ENCODE measurements at places on chromosomes 16 and 17.

DNA sequence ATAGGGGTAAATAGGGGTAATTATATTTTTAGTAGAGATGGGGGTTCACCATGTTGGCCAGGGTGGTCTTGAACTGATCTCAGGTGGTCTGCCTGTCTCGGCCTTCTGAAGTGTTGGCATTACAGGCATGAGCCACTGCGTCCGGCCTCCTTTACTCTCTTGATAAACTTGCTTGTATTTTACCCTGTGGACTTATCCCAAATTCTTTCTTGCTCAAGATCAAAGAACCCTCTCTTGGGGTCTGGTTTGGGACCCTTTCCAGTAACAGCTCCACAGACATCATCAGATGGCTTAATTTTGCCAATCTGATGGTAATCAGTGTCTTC is 5.6 kb upstream of the C1QTNF1 start:
- DNase-seq, result no peak

GRCh38 chr16:17538927-17539326 is 68.2 kb upstream of the XYLT1 start:
- DNase-seq, result no peak

DNA sequence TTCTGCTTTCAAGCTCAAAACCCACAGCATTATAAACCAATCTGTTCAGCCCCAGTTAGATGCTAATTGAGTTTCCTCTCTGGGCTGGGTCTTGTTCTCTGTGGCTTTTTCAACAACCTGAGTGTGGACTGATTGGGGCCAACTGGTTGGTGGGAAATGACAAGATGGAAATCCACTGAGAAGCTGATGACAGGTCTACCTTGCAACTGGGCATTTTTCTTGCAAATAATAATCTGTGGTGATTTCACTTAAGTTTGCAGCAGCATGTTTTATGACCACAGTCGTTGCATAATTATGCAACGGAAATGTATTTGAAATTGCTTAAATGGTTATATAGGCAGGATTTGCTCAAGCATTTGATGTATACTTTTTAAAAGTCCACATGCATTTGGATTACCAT is 69.9 kb downstream of the AKAP1 start:
- DNase-seq, result no peak

GRCh38 chr17:66191593-66192377 is at the start of gene CEP112:
CEP112 (minus strand) TSS chr17:66192133.
- DNase-seq, result peak; percentile 72

GRCh38 chr17:47741109-47741792 is 8.2 kb downstream of the TBX21 start:
- no peak for DNase-seq

GRCh38 chr16:20851601-20852000 is 45.3 kb downstream of the REXO5 start:
- DNase-seq, result peak; percentile 89

- no peak for DNase-seq
These were observed 37.3 kb downstream of the GRB7 start for GRCh38 chr17:39775031-39775430.

- DNase-seq, result no peak
These were observed at the start of gene CDH16 for GRCh38 chr16:66918803-66919568. CDH16 (minus strand) TSS chr16:66918885; CDS start chr16:66918065, 820 bp downstream.

- no peak for DNase-seq
These were observed 43.3 kb upstream of the CMIP start for GRCh38 chr16:81401035-81401950.

GRCh38 chr17:70855401-70856054 is 686.2 kb downstream of the KCNJ2 start:
- DNase-seq, result peak; percentile 59

DNA sequence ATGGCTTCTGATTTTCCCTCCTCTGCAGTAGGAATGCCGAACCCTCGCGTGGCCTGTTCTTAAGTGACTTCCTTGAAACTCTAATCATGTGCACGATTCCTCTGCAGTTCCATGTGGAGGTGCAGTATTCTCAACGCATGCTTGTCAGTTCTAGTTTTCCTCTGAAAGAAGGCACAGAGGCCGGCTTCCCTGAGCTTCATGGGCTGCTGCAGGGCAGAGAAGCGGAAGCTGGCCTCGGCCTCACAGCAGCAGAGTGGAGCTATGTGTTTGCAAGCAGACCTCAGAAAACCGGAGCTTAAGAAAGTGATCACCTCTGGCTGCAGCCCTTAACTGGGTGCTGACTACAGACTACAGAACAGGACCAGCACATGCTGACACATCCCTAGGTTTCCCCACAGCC is 500.7 kb downstream of the GRIN2A start:
- DNase-seq, result no peak

DNA sequence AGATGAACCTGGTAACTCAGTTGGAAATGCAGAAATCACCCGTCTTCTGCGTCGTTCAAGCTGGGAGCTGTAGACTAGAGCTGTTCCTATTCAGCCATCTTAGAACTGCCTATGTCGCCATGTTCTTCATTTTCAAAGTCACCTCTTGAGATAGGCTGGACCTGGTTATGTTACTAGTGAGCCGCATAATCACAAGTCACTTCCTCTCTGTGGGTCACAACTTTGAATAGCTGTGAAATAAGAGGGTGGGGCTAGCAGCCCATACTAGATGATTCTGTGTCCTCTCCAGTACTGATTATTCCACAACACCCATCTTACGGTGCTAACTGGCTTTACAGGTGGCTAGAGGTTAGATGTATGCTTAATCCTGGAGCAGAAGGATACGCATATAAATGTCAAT is 74.2 kb downstream of the VPS53 start:
- DNase-seq, result no peak

- DNase-seq, result no peak
These were observed 14.1 kb downstream of the NXN start for GRCh38 chr17:965311-965989.

DNA sequence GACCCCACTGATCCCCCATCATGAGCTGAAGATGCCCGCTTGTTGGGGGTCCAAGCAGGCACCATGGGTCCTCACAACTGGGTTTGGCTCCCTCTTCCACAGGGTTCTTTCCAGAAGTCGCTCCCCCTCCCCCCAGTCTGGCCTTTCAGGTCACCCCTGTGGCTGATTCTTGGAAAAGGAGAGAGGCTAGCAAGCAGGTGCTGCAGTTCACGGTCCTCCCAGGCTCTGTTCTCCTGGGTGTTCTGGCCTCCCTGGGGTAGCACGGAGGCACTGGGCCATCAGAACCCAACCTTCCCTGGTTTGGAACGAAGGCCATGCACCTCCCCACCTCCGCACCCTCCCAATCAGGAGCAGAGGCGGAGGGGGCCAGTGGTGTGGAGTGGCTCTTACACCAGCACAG is 18.9 kb downstream of the CACNA1G start:
- no peak for DNase-seq

DNA sequence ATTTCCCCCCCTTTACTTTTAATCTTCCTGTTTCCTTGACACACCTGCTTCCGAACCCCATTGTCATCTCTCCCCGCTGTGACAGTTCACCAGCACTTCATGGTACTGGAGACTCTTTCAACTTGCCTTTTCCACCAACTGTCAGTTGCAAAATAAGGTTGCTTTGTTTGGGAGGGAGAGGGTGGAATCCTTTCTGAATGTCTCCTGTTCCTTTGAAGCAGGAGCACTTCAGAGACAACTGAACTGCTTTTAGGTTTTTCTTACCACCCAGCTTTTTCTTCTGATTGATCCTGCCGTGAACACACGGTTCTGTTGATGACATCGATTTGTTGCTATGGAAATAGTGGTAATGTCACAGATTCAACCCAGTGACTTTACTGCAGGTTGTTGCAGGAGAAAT is 42.0 kb downstream of the RPA1 start:
- DNase-seq, result no peak

DNA sequence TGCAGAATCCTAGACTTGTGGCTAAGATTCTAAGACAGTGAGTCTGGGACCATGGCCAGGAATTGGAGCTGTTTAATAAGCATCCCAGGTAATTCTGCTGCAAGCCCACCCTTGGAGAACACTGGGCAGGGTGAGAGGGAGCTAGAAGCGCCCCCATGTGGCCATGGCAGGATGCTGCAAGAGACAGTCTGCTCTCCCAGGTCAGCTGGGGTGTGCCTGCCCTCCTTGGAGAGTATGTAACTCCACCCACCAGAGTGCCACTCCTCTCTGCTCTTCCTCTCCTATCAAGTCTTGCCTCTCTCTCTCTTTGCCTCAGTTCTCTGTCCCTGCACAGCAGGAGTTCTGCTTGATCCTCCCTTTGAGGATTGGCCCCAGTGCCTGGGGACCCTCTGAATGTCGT is 14.9 kb downstream of the RCVRN start:
- no peak for DNase-seq

- no peak for DNase-seq
These were observed 4.2 kb downstream of the CYTH1 start for GRCh38 chr17:78777881-78778280.

GRCh38 chr17:34369571-34369970 is 6.5 kb upstream of the CCL1 start:
- DNase-seq, result no peak

DNA sequence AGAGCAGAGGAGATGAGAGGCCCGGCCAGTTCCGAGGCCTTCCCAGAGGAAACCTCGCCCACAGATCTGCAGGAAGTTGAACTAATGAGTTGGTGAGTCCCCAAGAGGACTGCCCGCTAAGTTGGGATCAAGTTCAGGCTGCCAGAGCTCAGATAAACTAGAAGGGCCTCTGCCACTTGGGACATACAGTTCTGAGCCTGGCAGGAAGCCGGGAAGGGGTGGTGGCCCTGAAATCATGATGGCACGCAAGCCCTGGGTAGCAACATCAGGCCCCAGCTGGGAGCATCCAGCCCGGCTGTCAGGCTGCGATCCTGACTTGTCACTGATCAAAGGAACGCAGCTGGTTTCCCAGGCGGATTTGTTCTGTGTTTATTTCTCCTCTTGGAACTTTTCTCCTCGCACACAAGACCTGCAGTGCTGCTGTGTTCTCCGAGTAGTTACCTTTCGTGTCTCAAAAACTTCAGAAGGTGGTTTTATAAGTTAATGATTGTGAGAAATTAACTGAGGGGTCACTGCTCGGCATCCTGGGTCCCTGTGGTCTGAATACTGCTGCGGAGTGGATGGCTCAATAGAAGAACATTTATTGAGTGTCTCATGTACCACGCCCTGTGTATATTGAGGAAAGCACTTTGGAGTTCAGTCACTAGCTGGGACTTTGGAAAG is 8.0 kb upstream of the WFDC1 start:
- no peak for DNase-seq

- no peak for DNase-seq
These were observed 44.1 kb upstream of the MGAT5B start for GRCh38 chr17:76824093-76824492.

DNA sequence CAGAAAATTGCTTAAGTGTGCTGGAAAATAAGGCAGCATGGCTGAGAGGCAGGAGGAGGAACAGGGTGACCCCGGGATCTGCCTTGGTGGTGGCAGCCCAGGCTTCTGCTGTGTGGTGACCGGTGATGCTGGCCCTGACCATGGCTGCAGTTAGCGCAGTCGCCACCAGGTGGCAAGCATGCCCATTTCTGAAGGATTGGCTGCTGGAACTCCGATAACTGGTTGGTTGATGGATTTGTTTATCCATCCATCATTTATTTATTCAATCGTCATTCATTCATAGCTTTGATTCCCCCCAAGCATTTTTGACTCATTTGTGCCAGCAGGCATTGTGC is 29.1 kb upstream of the ITGA3 start:
- peak; percentile 77 for DNase-seq
